CD4-positive, alpha-beta T cell (primary cell): ENCODE measurements at places on chromosomes 4 and X.

- no peak for DNase-seq
Measured at GRCh38 chr4:147689067-147689466, 5.1 kb upstream of the PRMT9 start.

DNA sequence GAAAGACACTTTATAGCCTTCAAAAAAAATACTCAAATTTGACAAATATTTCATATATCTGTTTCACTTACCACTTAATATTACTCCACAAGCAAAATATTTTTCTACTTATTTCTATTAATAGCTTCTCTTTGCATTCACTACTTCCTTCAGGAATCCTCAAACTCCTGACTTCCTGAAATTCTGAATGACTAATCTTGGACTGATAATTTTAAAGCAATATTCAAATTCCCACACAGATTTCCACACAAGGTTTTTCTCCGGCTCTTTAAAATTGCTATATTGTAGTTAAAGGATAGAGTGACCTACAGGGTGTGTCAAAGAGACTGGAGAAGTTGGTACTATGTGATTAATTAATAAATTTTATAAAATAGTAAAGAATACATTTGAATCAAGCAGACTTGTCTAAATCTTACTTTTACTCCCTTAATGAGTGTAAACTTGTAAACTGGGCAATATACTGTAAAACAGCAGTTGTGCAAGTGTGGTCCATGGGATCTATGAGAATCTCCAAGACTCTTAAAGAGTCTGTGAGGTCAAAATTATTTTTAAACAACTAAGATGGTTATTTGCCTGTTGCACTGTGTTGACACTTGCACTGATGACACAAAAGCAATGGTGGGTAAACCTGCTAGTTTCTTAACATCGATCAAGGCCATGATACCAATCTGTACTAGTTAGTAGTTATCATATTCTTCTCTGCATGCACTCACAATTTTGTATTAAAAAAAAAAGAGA lies 44.5 kb downstream of the ANKRD17 start:
- no peak for DNase-seq

DNA sequence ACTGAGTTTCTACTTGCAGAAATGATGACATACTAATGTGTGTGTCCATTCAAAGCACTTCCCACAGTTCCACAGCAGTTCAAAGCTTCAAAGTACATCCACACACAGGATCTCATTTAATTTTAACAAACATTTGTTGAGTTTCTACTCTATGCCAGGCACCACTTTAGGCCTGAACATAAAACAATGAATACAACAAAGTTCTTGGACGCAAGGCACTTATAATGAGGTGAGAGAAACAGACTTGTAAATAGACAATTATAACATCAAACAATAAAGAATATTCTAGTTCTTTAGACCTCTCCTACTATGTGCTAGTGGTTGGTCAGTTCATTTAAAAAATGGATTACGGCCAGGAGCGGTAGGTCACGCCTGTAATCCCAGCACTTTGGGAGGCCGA lies 82.0 kb upstream of the SPANXB1 start:
- DNase-seq: no peak

GRCh38 chr4:168536448-168536847 lies 39.6 kb downstream of the PALLD start:
- DNase-seq: no peak

GRCh38 chr4:71923070-71923469 lies 108.7 kb upstream of the NPFFR2 start:
- no peak for DNase-seq
